ENCODE measurements at places on chromosomes 12 and 14.
A peak's percentile ranks its signal among the peaks of the same experiment; 100 is the strongest.

GRCh38 chr14:71931492-71932228 lies 569 bp upstream of the RGS6 start:
- DNase-seq = peak; percentile 45

DNA sequence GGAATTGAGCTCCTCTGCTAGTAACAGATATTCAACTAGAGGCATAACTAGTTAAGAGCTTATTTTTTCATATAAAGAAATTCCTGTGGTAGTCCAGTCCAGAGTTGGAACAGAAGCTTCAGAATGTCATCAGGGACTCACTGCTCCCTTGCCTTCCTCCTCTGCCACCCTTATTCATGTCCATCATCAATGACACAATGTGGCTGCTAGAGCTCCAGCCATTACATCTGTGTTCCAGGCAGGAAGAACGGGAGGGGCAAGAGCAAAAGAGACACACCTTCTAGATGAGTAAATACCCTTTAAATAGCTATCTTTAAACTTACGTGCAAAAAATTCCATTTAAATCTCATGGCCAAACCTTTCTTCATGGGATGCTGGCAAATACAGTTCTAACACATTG lies 47.3 kb upstream of the HMGA2 start:
- DNase-seq = no peak

DNA sequence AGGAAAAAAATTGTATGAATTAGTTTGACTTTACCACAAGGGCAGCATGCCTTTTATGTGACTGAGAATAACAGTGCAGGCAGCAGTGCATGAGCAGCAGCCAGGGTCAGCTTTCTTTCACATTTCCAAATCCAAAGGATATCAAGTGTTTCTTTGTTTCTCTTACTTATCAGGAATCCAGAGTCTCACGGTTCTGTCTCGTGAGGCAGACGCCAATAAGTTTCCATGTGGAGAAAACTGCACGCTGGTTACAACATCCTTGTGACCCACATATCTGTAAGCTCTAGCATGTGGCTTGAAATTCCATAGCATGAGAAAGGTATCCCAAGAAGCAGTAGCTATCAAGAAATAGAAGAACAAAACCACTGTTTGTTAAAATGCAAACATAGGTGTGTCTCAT lies 27.6 kb downstream of the GALNT4 start:
- DNase-seq = no peak

DNA sequence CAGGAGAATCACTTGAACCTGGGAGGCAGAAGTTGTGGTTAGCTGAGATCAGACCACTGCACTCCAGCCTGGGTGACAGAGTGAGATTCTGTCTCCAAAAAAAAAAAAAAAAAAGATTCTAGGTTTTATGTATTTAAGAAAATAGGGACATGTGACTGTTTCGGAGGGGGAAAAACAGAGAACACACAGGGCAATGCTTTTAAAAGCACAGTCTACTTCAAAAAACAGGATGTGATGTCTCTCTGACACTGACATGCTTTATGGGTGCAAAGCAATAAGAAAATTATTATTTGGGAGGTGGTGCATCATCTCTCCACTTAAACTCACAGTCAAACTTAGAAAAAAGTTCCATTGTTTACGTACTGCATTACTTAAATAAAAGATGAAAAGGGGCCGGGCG lies 28.7 kb downstream of the CLIP1 start:
- DNase-seq = no peak

GRCh38 chr14:32014057-32014456 lies 63.0 kb upstream of the ARHGAP5 start:
- DNase-seq = no peak

GRCh38 chr12:69688471-69689427 lies 10.4 kb downstream of the BEST3 start:
- no peak for DNase-seq

DNA sequence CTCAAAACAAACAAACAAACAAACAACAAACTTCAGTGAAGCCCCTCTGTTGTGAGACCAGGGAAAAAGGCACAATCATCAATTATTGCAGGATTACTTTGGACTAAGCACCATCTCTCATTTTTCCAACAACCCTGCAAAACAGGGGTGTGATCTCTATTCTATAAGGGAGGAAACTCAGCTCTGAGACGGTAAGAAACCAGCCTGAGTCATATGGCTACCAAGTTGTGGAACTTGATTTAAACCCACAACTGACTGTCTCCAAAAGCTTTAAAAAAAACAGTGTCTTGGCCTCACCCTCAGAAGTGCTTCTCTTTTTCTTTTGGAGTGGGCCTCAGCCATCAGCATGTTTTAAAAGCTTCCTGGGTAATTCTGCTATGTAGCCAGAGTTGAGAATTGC lies 49.8 kb downstream of the RIN3 start:
- peak; percentile 71 for DNase-seq

GRCh38 chr12:124147575-124147974 lies 147.3 kb upstream of the RFLNA start:
- DNase-seq = peak; percentile 45

- DNase-seq = peak; percentile 71
Observed at GRCh38 chr12:52741375-52742195, 35.6 kb downstream of the KRT76 start.

All from GM13976 (cell line).